HCT116 (cell line): ENCODE measurements at places on chromosomes 5 and 9. TPM values are rescaled to one million over a fixed set of nuclear protein-coding genes. Genes with fewer than 3 reads are reported as not detected.

TIFAB gene
- total RNA-seq, result not detected

FAM81B gene
- total RNA-seq, result not detected

SLC25A2 gene
- total RNA-seq, result 0.42 TPM

APBA1 gene
- total RNA-seq, result 0.20 TPM

SPEF2 gene
- total RNA-seq, result 4.6 TPM

DNA sequence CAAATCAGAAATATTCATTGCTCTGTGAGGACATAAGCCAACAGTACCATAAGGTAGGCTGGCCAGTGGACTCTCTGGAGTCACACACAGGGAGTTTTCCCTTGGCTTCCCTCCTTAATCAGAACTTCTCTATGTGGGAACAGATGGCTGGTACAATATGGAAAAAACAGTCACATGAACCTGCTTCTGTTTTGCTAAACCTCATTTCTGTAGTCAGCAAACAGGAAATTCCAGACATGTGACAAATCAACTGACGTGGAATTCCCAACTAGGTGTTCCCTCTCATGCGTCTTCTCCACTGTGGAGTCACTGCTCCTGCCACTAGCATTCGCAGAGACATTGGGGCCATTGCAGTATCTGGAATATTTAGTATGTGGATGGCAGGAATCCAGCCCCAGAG lies 617.6 kb downstream of the KIF4B start:
- DNase-seq, result no peak

GRCh38 chr9:32401488-32401887 lies 17.0 kb downstream of the ACO1 start:
- DNase-seq, result no peak

DNA sequence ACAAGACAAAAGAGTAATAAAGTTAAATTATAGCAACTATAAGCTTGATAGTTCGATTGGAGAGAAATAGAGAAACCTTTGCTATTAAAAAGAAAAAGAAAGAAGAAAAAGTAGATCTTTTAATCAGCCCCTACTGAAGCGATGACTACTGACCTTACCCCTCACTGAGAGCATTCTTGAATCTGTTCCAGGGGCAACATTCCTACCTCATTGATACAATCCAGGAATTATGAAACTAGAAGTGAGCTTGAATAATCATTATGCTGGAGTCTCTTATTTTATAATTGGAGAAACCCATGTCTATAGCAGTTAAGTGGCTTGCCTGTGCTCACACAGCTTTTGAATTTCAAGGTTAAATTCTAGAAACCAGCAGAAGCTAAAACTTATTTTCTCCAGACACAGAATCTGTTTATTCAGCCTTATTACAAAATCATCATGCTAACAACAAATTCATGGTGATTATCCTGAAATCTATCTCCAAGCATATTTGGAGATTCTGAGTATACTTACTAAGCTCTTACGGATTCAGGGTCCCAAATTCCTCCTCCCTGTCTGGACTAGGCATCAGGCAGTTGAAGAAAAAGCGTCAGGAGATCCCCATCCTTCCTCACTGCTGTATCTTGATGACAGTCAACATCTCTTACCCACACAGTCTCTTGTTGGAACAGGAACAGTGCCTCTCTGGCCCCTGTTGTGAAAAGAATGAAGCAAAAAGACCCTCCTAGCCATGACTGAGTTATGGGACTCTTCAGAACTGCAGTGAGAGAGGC lies 547.6 kb upstream of the WWC1 start:
- no peak for DNase-seq

GRCh38 chr5:79436224-79436623 lies 77.7 kb downstream of the HOMER1 start:
- DNase-seq, result no peak

GRCh38 chr5:69364414-69364813 lies 4.9 kb downstream of the AK6 start:
- DNase-seq, result peak; percentile 21

DNA sequence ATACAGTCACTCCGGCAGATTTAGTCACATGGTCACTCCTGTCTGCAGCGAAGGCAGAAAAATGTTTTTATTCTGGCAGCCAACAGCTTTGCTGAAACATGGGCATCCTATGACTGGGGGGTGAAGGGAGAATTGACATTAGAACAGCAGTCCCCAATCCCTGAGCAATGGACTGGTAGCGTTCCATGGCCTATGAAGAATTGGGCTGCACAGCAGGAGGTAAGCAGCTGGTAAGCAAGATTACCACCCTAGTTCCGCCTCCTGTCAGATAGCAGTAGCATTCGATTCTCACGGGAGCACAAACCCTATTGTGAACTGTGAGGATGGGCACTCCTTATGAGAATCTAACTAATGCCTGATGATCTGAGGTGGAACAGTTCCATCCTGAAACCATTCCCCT lies 93.1 kb upstream of the FTMT start:
- DNase-seq, result no peak

DNA sequence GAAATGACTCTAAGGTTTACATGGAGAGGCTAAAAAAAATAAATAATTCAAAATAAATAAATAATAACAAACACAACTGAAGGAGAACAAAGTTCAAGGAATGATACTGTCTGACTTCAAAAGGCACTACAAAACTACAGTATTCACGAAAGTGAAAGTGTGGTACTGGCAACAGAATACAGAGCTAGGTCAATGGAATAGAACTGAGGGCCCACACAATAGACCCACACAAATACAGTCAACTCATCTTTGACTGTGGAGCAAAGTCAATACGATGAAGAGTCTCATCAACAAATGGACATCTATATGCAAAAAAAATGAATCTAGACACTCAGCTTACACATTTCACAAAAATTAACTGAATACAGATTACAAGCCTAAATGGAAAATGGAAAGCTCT lies 75.3 kb downstream of the FBXW11 start:
- no peak for DNase-seq

DNA sequence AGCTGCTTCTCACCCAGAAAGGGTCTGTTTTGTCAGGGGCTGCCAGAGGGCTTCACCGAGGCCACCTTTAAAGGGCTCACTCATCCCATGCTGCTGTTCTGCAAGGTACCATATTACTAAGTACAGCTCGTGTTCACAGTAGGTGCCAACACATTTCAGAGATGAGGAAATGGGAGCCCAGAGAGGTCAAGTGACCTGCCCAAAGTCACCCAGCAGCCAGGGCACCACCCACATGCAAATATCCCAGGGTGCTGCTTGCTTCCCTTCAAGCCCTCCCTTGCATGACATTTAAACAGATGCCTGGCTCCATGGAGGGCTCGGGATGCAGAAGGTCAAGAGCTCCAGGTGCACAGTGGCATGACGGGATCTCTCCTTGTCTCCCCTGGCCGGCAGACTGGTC lies 123.5 kb upstream of the SARDH start:
- DNase-seq, result no peak

DNA sequence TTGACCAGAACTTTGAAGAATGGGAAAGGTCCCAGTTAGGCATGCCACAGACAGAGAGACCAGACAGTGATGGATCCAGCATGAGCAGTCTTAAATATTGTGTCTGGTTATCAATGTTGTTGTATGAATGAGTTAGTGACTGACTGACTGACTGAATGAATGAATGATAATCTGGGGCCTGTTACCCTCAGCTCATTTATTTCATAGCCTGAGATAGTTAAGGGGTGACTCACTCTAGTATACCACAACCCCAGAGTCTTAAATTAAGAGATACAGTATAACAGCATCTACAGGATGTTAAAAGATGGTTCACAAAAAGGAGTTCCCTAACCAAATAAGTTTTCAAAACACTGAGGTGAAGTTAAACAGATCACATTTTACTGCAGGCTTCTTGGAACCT lies 133.5 kb downstream of the SGCD start:
- DNase-seq, result no peak
